Fibroblast of skin of right quadriceps (primary cell): ENCODE measurements at places on chromosomes 1 and 21.

DNA sequence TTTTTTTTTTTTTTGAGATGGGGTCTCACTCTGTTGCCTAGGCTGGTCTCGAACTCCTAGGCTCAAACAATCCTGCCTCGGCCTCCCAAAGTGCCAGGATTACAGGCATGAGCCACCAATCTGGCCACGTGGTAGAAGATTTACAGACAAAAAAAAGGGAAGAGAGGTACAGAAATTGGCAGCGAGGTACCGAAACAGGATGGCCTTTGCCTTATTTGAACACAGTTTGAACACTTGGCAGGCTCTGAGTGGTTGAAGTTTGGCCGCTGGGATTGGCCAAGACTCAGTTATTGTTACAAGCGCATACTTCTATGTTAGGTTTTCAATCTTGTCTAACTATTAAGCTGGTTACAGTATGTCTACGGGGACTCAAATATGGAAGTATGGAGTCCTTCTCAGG is 6.2 kb upstream of the AADACL4 start:
- DNase-seq = no peak

DNA sequence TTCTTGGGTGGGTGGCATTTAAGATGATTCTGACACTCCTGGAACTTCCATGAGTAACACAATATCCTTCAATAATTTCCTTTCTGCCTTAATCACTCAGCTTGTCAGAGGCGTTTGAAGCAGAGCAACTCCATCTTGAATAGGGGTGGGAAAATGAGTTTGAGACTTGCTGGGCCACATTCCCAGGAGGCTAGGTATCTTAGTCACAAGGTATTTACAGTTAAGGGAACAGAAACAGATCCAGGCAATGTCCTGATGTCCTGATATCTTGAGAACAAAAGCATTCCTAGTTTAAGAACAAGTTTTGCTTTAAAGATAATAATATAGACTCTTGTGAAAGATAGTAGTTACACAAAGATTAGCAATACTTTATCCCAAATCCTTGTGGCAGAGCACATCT is 76.6 kb upstream of the KIAA0040 start:
- DNase-seq = no peak

GRCh38 chr1:48030211-48030610 is 33.0 kb upstream of the TRABD2B start:
- DNase-seq = no peak

- no peak for DNase-seq
Measured at GRCh38 chr1:29310616-29311180, 74.4 kb downstream of the PTPRU start.

DNA sequence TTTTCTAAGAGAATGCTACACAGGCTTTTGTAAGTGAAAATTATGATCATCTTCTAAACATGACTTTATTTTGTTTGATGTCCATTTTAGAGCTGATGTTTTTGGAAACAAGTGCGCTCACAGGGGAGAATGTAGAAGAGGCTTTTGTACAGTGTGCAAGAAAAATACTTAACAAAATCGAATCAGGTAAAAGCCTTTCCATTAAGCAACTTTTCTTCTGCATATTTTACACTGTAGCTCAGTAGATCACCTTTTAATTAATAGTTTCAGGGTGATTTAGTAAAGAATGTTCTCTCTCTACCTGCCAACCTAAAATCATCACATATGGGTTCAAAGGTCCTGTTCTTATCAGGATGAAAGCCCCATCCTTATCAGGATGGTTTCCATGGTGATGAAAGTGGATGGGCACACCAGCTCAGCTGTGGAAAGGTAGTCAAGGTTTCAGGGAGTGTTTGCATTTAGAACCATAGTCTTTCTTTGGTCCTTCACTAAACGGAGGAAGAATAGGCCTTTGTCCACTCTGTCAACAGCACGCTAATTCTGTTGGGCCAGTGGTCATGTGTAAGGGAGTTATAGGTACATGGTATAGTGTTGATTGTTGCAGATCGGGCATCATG is 28.1 kb downstream of the RAB4A start:
- DNase-seq = no peak

- no peak for DNase-seq
Measured at GRCh38 chr1:9726905-9727595, 75.5 kb downstream of the PIK3CD start.

- peak; percentile 27 for DNase-seq
Measured at GRCh38 chr21:25717491-25718147, 17.1 kb downstream of the ATP5PF start.

- no peak for DNase-seq
Measured at GRCh38 chr21:34522284-34522683, 10.3 kb upstream of the KCNE1 start.

GRCh38 chr1:181767001-181767708 is 283.8 kb downstream of the CACNA1E start:
- DNase-seq = no peak
